Stimulated activated CD8-positive, alpha-beta memory T cell treated with anti-CD3 and anti-CD28 coated beads, Interleukin-15, amount 100 ng/mL, for 4 hours (primary cell): ENCODE measurements at places on chromosomes 1 and 21.

- DNase-seq, result no peak
Observed at GRCh38 chr21:41280115-41280919, 36.3 kb upstream of the FAM3B start.

DNA sequence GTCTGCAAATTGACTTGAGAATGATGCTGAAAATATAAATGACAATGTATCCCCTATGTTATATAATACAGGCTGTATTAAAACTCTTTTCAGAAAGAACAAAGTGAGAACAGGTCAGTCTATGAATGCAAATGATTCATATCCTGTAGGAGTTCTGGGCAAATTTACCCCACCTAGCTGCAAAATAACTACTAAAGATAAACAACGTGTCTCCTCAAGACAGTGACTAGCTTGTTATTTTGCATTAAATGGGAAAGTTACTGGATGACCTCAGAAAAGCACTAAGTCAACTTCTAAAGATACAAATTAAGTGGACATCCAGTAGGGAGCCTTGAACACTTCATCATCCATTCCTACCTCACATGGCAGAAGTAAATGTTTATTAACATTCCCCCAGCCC lies 11.1 kb downstream of the RNF19B start:
- DNase-seq, result no peak

GRCh38 chr1:178241057-178241456 lies 147.2 kb downstream of the RASAL2 start:
- no peak for DNase-seq

DNA sequence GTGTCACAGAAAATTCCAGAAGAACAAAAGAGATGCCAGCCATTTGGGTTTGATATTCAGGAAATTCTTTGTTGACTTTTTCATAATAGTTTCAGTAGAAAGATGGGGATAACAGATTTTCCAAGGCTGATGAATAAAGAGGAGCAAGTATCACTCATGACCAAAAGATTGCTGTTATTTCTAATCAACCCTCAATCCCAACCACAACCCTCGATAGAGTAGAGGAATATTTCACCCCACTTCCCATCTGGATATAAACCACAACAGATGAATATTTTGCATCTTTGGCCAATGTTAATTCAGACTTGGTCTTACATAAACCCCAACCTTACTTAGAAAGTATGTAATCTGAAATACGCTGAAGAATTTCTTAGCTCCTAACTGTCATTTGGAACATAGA lies 232.4 kb downstream of the SEC16B start:
- DNase-seq, result no peak

DNA sequence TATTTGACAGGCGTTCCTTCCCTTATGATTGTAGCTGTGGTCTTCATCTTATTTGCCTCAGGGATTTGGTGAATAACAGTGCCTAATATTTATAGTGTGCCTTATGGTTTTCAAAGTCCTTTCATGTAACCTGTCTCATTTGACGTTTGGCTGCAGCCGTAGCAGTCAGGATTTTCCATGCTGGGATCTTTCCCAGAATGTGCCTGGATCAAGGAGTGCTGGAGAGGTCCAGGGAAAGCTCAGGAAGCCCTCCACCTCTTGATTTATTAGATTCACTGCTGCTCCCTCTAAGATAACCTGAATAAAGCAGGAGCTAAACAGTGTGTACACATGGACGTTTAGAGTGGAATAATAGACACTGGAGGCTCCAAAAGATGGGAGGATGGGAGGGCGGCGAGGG lies 5.2 kb downstream of the C1orf21 start:
- no peak for DNase-seq

DNA sequence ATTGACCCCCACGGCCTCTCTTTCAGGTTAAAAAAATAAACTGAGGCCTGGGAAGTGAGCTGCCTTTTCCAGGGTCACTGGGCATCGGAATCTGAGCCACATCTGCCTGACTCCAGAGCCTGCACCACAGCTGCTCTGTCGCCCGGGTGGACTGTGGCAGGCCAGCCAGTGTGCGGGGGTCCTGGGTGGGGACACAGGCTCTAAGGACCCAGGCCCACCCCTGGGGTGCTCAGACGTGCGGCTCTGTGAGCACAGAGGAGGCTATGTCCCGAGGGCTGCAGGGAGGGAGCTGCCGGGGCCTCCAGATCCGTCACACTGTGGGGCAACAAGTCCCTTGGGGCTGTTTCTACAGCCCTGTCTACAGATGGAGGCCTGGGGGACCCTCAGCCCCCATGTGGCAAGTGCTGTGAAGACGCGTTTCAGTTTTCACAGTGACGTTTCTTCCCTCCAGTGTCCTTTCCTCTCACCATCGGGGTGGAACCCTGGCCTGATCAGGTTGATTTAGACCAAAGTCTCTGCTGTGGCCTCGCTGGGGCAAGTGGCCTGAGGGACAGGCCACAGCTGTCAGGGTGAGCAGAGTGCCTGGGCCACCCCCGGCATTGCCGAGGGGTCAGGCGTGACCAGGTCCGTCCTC lies 39.2 kb upstream of the ACTRT2 start:
- no peak for DNase-seq

DNA sequence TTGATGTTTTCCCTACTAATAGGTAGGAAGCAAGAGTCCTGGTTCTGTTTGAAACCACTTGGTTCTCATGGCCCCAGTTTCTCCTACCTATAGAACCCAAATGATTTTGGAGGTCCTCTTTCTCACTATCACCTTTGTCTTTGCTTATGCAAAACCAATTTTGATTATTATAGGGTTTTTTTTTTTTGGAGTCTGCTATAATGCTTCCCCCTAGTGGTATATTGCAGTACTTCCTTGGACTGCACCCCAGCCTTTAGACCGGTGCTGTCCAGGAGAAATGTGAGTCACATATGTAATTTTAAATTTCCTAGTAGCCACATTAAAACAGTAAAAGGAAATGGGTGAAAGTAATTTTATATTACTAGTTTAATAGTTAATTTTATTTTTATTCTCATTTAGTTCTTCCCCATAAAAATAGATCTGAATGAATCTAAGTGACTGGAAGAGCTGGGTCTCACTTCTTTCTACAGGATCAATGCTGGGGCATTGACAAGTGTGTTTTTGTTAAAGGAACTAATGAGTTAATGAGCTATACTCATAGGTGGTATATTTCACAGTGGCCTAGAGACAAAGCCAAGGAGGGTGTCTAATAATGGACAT lies 10.6 kb downstream of the FCMR start:
- no peak for DNase-seq

- DNase-seq, result no peak
Observed at GRCh38 chr1:46445773-46446256, 43.8 kb upstream of the DMBX1 start.

GRCh38 chr1:93818570-93818959 lies 60.4 kb downstream of the DNTTIP2 start:
- DNase-seq, result no peak

DNA sequence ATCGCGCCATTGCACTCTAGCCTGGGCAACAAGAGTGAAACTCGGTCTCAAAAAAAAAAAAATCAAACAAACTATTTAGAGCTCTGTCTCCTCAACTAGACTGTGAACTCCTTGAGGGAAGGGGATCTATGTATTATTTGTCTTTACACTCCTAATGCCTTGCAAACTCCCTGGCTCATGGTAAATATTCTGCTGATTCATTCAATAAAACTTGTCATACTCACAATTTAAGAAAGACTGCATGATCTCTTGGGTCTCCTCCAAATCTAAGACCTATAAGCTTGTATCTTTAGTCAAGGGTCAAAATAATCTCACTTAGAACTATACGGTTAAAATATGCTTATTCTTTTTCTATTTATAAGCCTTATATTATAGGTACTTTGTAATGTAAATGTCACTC lies 90.3 kb upstream of the NR5A2 start:
- DNase-seq, result no peak

DNA sequence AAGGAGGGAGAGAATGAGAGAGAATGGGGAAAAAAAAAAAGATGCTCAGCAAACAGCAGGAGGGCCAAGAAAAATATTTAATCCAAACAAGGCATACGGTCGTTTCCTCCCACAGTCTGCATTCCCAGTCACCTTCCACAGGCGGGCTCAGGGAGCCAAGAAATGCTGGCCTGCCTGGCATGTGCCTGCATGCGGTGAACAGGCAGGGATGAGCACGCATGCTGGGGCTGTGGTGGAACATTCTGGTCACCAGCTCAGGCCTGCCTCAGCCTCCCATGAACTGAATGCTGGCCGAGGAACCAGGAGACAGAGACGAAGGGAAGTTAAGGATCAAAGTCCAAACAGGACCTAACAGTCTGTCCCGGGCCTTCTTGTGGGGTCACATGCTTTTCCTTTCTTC lies 335.3 kb downstream of the ASTN1 start:
- DNase-seq, result no peak

- no peak for DNase-seq
Observed at GRCh38 chr1:186753241-186753640, 73.0 kb upstream of the PTGS2 start.

- DNase-seq, result no peak
Observed at GRCh38 chr1:117631359-117632160, 25.7 kb downstream of the TENT5C start.

- no peak for DNase-seq
Observed at GRCh38 chr1:216945538-216946080, 222.4 kb upstream of the ESRRG start.

GRCh38 chr1:175287377-175287776 lies 94.8 kb upstream of the KIAA0040 start:
- no peak for DNase-seq

DNA sequence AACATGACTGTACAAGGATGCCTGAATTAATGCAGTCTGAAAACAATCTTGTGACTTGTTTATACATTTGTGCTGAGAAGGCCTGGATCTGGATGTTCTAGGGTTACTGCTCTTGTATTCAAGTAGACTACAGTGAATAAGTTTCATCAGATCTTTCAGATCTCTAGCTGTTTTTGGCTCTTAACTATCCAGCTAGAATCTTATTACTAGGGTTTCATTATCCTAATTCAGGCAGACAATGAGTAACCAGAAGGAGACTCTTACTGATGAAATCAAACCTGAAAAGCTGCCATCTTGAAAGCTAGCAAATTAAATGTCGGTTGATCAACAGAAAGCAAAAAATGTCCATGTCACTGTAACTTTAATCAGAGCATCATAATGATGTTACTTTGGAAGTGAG lies 112.5 kb upstream of the KCNK2 start:
- no peak for DNase-seq

- DNase-seq, result no peak
Observed at GRCh38 chr1:107016376-107016978, 40.0 kb upstream of the PRMT6 start.

DNA sequence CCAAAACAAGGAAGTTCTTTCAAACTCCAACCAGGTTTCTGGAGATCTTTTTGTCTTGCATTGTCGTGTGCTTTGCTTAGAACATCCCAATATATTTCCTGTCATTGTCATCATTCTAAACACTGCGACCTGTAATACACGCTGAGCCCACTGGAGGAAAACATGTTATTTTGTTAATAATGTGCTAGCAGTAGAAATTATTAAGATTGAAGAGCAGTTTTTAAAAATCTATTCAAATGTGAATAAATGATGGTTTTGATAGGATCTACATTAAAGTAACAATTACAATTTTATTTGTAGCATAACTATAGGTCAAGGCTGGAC lies 268.5 kb downstream of the PTPRC start:
- DNase-seq, result no peak

DNA sequence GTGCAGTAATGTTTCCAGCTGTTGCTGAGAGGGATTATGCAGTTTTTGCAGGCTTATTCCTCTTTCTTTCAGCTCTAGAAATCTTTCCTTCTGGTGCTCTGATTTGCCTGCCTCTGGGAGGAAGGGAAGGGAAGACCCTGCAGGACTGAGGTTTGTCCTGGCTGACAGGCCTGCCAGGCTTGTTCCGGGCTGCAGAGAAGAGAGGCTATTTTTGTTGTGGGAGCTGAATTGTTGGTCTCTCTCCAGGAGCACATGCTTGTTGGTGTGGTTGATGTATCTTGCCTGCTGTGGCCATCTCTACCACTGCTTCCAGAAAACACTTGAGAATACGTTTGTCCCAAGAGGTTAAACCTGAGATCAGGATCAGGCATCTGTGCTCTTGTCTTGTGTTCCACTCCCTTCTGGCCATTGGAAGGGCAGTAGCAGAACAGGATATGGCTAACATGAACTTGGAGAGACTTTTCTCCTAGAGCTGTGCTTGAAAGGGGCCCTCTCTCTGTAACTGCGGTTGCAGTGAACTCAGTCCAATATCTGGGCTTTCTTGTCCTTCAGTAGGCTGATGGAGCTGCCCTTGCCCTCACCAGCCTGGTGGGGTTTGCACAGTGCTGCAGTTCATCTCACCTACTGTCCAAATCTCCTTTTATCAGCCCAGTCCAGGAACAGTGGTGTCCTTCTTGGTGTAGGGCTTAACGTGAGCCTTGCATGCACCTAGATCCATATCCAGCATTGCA lies 21.5 kb upstream of the SLC25A34 start:
- DNase-seq, result no peak

DNA sequence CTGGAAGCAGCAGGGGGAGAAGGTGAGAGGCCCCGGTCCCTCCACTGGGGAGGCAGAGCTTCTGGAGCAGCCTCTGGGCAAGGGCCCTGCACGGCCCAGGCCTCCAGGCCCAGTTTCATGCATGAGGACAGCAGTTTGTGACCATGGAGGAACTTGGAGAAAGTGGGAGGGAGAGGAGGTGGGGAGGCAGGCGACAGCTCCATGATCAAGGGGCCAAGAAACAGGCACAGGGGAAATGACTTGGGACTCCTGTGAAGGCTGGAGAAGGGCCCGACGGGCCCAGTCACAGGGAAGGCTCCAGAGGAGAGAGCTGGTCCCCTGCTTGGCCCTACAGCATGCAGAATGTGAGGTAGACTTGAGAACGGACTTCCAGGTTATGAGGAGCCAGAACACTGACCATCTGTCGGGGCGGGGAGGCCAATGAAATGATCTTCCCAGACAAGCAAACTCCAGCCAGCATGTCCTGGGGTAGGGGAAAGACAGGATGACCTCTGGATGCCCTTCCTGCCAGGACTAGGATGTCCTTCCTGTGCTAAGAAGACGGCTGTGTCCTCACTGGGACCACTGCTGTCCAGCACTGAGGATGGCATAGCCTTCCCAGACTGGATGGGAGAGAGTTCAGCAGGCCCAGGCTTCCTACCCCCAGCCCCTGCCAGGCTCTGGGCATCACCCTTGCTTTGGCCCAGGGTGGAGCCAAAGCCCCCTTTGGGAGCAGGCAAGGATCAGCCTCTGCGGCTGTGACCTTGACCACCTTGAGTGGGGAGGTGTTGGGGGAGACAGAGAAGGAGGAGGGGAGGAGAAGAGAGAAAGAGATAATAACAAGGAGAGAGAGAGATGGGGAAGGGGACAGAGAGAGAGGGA lies 548.2 kb downstream of the PTPRU start:
- DNase-seq, result no peak

DNA sequence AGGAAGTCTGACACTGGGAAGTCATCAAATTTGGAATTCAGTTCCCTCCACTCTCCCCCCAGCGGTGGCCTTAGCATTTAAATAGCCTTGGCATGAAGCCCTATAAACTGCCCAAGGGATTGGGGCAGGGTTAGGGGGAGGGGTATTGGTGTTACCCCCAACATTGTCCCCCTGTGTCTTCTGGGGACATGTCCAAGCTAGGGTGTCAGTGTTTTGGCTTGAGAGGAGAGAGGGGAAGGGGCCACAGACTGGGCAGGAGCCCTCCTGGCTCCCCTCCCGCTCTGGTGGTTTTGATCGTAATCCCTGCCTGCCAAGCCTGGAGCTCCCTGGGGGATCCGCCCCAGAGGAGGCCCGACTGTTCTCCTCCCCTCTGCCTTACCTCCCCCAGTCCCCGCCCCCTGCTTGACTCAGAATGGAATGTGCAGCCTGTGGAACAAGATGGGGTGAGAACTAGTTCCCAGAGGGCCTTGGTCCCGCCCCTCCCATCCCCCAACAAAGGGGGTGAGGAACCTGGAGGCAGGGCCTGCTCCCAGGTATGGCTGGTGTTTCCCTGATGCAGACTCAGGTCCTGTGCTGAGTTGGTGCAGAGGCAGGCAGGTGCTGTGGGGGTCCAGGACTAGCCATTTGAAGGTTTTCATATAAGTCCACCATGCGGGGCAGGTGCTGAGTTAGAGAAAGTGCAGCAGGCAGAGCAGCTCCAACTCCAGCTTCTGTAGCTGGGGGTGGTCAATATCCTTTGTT lies 7.4 kb downstream of the SOX13 start:
- no peak for DNase-seq
